Subcutaneous adipose tissue (tissue), 4 donors: ENCODE measurements at places on chromosomes 2 and 18. TPM values are rescaled to one million over a fixed set of nuclear protein-coding genes. Genes with fewer than 3 reads are reported as not detected.

The MAIP1 gene
- 17.2 TPM for total RNA-seq

The PLGLB2 gene
- 6.2 TPM for total RNA-seq

The SPATA3 gene
- total RNA-seq, result not detected

The PLB1 gene
- total RNA-seq, result 1.5 TPM

The FZD7 gene
- 3.8 TPM for total RNA-seq

The RBM44 gene
- 0.38 TPM for total RNA-seq

The KCNS3 gene
- total RNA-seq, result 5.7 TPM

The ASAP2 gene
- total RNA-seq, result 44.3 TPM

The GPR39 gene
- total RNA-seq, result not detected

The RPRM gene
- not detected for total RNA-seq

The FSIP2 gene
- total RNA-seq, result 0.88 TPM

The FBXO11 gene
- 66.3 TPM for total RNA-seq

The OBSL1 gene
- 37.5 TPM for total RNA-seq

The ANO7 gene
- 0.66 TPM for total RNA-seq

The PROKR1 gene
- total RNA-seq, result 0.19 TPM

The MAB21L4 gene
- not detected for total RNA-seq

The EVX2 gene
- total RNA-seq, result not detected

The SPEG gene
- 0.49 TPM for total RNA-seq

The LIMS1 gene
- total RNA-seq, result 79.7 TPM

The SMAD7 gene
- total RNA-seq, result 19.4 TPM

The CAVIN2 gene
- total RNA-seq, result 41.0 TPM

The FAM228A gene
- total RNA-seq, result 2.6 TPM

The ZNF638 gene
- 191 TPM for total RNA-seq

The CHRNA1 gene
- total RNA-seq, result not detected

The ZNG1B gene
- 27.1 TPM for total RNA-seq

The GCC2 gene
- 71.1 TPM for total RNA-seq

The LHCGR gene
- 1.1 TPM for total RNA-seq

The ARHGEF4 gene
- 13.2 TPM for total RNA-seq

The KIF5C gene
- total RNA-seq, result 4.6 TPM

The FRZB gene
- total RNA-seq, result 8.1 TPM

The ACVR2A gene
- 21.1 TPM for total RNA-seq

The CRYGC gene
- not detected for total RNA-seq

The ALPP gene
- not detected for total RNA-seq

The NHEJ1 gene
- total RNA-seq, result 14.3 TPM

The HAUS1 gene
- total RNA-seq, result 35.2 TPM

The SERPINB7 gene
- total RNA-seq, result not detected

The TRABD2A gene
- total RNA-seq, result 3.6 TPM

The CFAP65 gene
- not detected for total RNA-seq

The OXER1 gene
- total RNA-seq, result 0.75 TPM

The RPRD1A gene
- 43.9 TPM for total RNA-seq

The MATN3 gene
- 1.7 TPM for total RNA-seq

The ITPRIPL1 gene
- total RNA-seq, result 1.3 TPM

The CREG2 gene
- total RNA-seq, result not detected

The SLC23A3 gene
- total RNA-seq, result 0.66 TPM

The MRPL33 gene
- total RNA-seq, result 138 TPM

The CD8B2 gene
- total RNA-seq, result not detected

The ATG16L1 gene
- 17.4 TPM for total RNA-seq

The SOWAHC gene
- total RNA-seq, result 14.6 TPM

The SLC9A4 gene
- total RNA-seq, result not detected

The PTMA gene
- total RNA-seq, result 435 TPM
